ENCODE measurements at places on chromosomes 7 and 10.
A peak's percentile ranks its signal among the peaks of the same experiment; 100 is the strongest.

DNA sequence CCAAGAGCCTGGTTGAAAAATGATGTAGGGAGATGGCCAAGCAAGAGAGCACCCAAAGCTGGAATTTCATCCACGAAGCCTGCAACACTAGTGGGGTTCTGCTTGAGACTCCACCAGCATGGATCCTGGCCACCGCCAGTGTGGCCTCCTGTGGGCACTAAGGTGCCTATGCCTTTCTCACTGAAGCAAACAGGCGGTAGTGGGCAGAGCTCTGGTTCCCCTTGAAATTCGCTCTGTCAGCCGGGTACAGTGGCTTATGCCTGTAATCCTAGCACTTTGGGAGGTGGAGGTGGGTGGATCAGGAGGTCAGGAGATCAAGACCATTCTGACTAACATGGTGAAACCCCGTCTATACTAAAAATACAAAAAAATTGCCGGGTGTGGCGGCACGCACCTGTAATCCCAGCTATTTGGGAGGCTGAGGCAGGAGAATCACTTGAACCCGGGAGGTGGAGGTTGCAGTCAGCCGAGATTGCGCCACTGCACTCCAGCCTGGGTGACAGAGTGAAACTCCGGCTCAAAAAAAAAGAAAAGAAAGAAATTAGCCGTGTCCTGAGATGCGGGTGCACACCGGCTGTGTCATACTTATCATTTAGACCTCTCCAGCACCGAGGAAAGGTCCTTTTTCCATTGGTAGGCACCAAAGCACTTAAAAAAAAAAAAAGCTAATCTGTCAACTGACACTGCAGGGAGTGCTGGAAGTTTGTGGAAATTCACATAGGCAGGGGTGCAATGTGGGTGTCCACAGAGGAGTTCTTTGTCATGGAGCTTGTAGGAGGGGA, 28.3 kb downstream of the CCM2 start:
- no peak for DNase-seq

DNA sequence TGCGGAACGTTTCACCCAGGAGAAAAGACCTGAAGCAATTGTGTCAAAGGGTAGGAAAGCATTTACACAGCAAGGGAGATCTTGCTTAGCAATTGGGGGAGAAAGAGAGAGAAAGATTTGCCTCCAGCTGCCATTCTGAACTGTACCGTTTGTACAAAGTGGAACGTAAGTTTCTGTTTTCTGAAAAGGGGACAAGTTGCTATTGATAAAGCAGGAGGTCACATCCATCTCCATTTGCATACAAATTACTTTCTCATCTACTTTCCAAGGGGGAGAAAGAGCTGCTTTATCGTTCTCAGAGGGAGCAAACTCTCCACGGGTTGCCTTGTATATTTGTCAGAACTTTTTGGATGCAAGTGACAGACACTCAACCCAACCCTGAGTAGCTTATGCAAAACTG, 92.0 kb upstream of the CARD11 start:
- no peak for DNase-seq

GRCh38 chr7:151984612-151985011, 28.4 kb downstream of the GALNTL5 start:
- no peak for DNase-seq

GRCh38 chr7:154686305-154686704, 316.6 kb downstream of the PAXIP1 start:
- DNase-seq, result no peak

- peak; percentile 4 for DNase-seq
Measured at GRCh38 chr7:5780801-5781496, 514 bp downstream of the RNF216 start.

DNA sequence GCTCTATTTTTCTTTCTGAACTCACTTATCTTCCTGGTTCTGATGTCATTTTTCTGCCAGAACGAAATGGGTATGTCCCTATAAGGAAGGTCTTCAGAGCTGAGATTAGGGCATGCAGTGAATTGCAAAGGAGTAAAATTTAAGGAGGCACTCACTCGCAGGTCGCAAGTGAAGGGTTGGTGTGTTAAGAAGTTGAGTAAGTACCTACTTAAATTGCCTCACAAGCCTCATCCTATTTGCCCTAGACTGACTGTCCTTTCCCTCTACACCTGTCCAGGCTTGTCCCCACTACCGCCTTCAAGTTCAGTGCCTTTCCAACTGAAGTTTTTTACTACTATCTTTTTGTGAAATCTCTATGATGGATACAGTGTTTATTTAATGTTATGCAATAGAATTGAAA, 191.5 kb downstream of the AHR start:
- no peak for DNase-seq

DNA sequence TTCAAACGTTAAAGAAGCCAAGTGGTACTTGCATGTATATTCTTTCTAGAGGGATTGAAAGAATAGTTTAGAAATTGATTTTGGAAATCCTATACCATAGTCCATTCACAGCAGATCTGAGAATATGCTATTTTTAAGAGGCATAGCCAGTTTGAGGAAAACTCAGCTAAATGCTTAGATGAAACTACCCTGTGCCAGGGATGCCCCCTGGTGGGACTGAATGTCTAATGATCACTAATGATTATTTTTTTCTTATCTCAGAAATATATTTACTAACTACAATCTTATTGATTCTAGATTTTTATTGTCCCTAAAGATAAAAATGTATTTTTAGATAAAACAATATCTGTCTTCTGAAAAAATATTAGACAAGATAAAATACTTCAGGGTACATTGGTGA, 844.9 kb upstream of the PHF14 start:
- DNase-seq, result no peak

All from stimulated activated CD8-positive, alpha-beta memory T cell treated with anti-CD3 and anti-CD28 coated beads, Interleukin-2, amount 100 ng/mL, for 1 hour (primary cell).